ENCODE measurements at places on chromosomes 4 and X. TPM values are rescaled to one million over a fixed set of nuclear protein-coding genes. Genes with fewer than 3 reads are reported as not detected.

DNA sequence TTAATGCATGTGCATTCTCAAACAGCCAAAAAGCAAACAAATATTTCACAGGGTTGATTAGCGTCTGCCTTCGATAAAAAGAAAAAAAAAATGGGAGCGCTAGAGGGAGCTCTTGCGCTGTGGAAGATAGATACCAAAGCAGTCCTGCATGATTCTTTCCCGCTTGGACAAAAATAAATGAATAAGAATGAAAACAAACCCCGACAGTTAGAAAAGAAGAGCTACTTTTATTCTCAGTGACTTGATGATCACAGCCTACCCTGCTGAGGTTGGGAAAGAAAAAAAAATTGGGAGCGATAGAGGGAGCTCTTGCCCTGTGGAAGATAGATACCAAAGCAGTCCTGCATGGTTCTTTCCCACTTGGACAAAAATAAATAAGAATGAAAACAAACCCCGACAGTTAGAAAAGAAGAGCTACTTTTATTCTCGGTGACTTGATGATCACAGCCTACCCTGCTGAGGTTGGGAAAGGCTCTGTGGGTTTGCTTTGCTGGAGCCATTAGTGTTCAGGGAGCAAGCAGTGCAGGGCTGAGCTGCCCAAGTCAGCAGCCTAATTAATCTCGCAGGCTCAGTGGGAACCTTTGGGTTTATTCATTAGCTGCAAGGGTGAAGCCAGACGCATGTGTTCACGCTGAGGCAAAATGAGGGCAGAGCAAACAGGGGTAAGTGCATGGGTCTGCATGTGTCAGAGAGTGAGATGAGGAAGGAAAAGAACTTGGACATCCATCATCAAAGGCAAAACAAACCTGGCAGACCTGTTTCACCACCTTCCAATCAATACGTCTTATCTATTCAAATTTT lies 249.3 kb upstream of the PRKX start:
- no peaks in the 10 kb centered on the region for H3K27me3 ChIP-seq
- H3K4me3 ChIP-seq = no peak overlapping the region
- H3K36me3 ChIP-seq = no peaks in the 10 kb centered on the region
- no peaks in the 10 kb centered on the region for H3K4me1 ChIP-seq
- H3K27ac ChIP-seq = no peak overlapping the region

GRCh38 chr4:35942092-35942491 lies 302.2 kb downstream of the ARAP2 start:
- no peaks in the 10 kb centered on the region for H3K27me3 ChIP-seq
- H3K27ac ChIP-seq = no peak overlapping the region
- no peak for DNase-seq
- H3K36me3 ChIP-seq = no peaks in the 10 kb centered on the region

DNA sequence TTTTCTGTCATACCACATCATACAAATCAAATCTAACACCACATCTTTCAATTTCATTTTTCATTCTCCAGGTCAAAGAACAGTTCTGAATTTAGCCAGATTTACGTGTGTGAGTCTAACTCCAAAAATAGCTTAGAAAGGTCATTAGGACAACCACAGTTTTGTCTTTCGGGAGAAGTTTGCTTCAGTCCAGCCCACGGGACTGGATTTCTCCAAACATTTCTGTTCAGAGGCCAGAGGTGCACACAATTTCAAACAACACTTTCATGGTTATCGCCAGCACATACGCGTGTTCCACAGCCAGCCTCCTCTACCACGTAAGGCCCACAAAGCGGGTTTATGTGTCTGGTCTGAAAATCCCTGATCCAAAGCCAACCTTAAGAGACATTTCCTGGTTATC lies 65.9 kb downstream of the VEGFC start:
- H3K27ac ChIP-seq = no peak overlapping the region
- H3K4me1 ChIP-seq = no peaks in the 10 kb centered on the region
- no peak for DNase-seq
- H3K36me3 ChIP-seq = no peaks in the 10 kb centered on the region
- H3K27me3 ChIP-seq = no peaks in the 10 kb centered on the region
- no peak overlapping the region for H3K4me3 ChIP-seq

DNA sequence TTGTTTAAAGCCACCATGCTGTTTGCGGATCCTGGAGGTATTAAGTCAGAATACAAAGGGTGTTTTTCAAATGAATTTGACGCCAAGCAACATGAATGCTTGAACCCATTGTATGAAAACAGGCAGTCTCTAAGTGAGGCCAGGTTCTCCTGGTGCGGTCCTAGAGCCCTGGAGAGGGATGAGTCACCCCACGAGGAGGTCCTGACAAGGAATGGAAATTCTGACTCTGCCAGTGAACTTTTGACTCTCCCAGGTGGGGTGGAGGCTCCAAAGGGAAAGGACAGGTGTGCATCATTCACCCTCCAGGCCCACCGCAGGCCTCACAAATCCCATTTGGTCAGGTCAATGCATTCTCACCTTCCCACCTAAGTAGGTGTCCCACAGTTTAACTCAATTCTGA lies 1.5 kb downstream of the TRIM2 start:
- no peaks in the 10 kb centered on the region for H3K27me3 ChIP-seq
- peak overlapping the region; percentile 37 for H3K27ac ChIP-seq
- no peak for DNase-seq
- no peaks in the 10 kb centered on the region for H3K36me3 ChIP-seq
- H3K4me3 ChIP-seq = no peak overlapping the region

- DNase-seq = no peak
- H3K4me1 ChIP-seq = no peaks in the 10 kb centered on the region
- H3K36me3 ChIP-seq = no peaks in the 10 kb centered on the region
- H3K27ac ChIP-seq = no peak overlapping the region
Observed at GRCh38 chr4:38752372-38752940, 30.3 kb downstream of the TLR10 start.

- no peak overlapping the region for H3K4me3 ChIP-seq
- H3K27me3 ChIP-seq = no peaks in the 10 kb centered on the region
- DNase-seq = no peak
- no peak overlapping the region for H3K27ac ChIP-seq
Observed at GRCh38 chr4:110032603-110033002, 119.9 kb downstream of the EGF start.

GRCh38 chr4:123297836-123298235 lies 98.8 kb upstream of the SPRY1 start:
- H3K4me3 ChIP-seq = no peak overlapping the region
- H3K27ac ChIP-seq = no peak overlapping the region
- H3K27me3 ChIP-seq = no peaks in the 10 kb centered on the region
- H3K4me1 ChIP-seq = no peaks in the 10 kb centered on the region

DNA sequence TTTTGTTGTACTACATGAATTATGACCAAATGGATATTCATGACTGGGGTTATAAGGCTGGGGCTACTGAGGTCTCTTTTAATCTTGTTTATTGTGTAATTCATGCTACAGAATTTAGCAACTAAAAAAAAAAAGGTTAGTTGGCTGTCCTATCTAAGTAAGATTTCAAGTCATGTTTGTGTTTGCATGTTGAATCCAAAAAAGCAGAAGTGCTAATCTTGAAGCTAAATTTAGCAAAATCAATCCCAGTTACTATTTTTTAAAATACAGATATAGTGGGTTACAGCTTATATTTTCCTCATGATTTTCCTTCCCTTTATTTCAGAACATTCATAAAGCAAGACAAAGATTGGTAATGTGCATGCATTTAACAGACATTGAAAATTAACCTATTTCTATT lies 19.4 kb downstream of the MTMR1 start:
- no peaks in the 10 kb centered on the region for H3K4me1 ChIP-seq
- no peak overlapping the region for H3K27ac ChIP-seq
- H3K27me3 ChIP-seq = no peaks in the 10 kb centered on the region
- H3K4me3 ChIP-seq = no peak overlapping the region
- DNase-seq = no peak

- H3K36me3 ChIP-seq = no peaks in the 10 kb centered on the region
- no peak overlapping the region for H3K4me3 ChIP-seq
- DNase-seq = no peak
- no peaks in the 10 kb centered on the region for H3K4me1 ChIP-seq
Observed at GRCh38 chrX:18252644-18253359, 32.1 kb upstream of the BEND2 start.

DNA sequence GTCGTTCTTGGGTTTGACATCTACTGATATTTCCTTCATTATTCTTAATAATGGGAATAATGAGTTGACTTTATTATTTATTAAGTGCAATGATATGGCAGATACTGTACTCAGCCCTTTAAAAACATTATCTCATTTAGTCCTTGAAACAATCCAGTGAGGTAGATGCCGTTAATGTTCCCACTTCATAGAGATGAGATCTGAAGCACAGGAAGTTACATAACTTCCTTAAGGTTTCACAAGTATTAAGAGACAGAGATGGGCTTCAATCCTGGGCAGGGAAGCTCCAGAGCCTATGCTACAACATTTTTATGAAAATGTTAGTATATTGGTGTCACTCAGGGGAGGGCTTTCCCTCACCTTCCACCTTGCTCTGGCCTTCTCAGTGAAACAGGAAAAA lies 9.7 kb upstream of the KLHL13 start:
- no peaks in the 10 kb centered on the region for H3K36me3 ChIP-seq
- no peaks in the 10 kb centered on the region for H3K27me3 ChIP-seq
- DNase-seq = no peak
- H3K4me1 ChIP-seq = no peaks in the 10 kb centered on the region

DNA sequence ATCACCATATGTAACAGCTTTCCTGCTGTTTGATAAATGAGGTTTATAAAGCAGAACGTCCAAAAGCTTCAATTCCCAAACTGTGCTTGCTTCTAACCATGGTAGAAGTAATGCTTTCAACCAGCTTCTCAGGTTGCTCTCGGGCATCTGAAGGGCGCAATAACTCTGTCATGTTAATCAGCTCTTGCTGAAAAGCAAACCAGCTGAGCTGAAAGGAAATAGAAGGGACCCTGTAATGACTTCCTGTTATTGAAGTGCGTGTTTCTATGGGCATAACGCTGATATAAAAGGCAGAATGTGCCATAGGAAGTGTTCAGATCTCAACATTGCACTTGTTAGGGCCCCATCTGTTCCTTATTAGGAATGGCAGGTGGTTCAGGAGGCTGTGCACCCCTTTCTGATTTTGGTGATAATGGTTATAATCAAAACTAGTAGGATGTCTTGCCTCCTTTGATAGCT lies 21.2 kb downstream of the HERC3 start:
- peak overlapping the region; percentile 89 for H3K27ac ChIP-seq
- no peaks in the 10 kb centered on the region for H3K27me3 ChIP-seq
- peaks cover 43% of the 10 kb centered on the region for H3K4me1 ChIP-seq
- DNase-seq = peak; percentile 68
- peak overlapping the region; percentile 14 for H3K4me3 ChIP-seq
- H3K36me3 ChIP-seq = peaks cover 7% of the 10 kb centered on the region

- H3K4me1 ChIP-seq = no peaks in the 10 kb centered on the region
- H3K27me3 ChIP-seq = no peaks in the 10 kb centered on the region
- H3K27ac ChIP-seq = no peak overlapping the region
- H3K4me3 ChIP-seq = no peak overlapping the region
- no peak for DNase-seq
Observed at GRCh38 chr4:155426953-155427352, 50.2 kb upstream of the MAP9 start.

The SULT1B1 gene
- 10.6 TPM for total RNA-seq

The ZNF182 gene
- 13.0 TPM for total RNA-seq

The DNAAF6 gene
- not detected for total RNA-seq

The ARL9 gene
- 0.54 TPM for total RNA-seq

The KLHL5 gene
- 18.6 TPM for total RNA-seq

The KLHL15 gene
- total RNA-seq = 8.0 TPM

The UGDH gene
- 22.0 TPM for total RNA-seq

The HSFX4 gene
- not detected for total RNA-seq

The ZDHHC15 gene
- total RNA-seq = 0.53 TPM
